Cardiac fibroblast (primary cell): ENCODE measurements at places on chromosomes 12 and 14.
A peak's percentile ranks its signal among the peaks of the same experiment; 100 is the strongest.

GRCh38 chr12:41286426-41286825, 98.3 kb downstream of the PDZRN4 start:
- no peak for DNase-seq

DNA sequence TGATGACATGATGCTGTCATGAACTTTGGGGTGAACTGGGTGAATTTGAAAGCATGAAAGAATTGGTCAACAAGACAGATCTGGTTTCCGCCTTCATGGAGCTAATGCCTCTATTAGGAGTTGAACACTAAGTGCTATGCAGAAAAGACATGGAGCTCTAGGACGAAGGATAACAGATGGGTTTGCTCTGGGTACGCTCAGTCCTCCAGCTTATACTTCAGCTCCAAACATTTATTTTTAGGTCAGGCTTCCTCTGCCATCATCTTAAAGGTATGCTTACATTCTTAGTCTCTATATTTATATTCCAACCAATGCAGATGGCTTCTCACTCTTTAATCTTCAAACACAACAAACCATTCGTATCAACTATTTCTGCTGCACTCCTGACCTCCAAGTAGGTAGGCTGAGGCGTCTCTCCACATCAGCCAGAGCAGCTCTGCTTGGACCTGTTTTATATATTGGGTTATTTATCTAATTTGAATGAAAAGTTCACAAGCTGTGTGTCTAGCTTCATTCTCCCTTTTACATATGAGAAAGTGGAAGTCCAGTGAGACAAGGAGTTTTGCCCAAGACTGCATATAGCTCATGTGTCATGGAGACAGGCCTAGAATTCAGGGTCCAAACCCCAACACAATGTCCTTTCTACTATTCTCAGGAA, 226.3 kb downstream of the SPTSSA start:
- no peak for DNase-seq

DNA sequence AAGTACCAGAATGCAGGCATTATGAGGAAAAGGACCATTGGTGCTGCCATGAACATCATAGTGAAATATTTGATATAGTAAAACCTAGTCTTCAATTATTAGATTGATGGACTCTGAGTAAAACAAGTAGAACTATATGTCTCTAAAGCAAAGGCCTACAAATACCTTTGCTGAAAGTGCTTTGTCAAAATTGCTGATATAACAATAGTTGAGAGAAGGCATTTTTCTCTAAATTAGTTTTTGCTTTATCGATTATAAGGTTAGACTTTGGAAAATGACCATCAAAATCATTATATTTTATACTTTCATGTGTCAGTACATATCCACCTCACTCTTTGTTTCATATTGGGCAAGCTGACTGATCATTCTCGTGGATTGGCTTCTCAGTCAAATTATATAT, 836.0 kb upstream of the FBXO33 start:
- no peak for DNase-seq

GRCh38 chr12:62210422-62210821, 49.8 kb upstream of the USP15 start:
- peak; percentile 64 for DNase-seq

DNA sequence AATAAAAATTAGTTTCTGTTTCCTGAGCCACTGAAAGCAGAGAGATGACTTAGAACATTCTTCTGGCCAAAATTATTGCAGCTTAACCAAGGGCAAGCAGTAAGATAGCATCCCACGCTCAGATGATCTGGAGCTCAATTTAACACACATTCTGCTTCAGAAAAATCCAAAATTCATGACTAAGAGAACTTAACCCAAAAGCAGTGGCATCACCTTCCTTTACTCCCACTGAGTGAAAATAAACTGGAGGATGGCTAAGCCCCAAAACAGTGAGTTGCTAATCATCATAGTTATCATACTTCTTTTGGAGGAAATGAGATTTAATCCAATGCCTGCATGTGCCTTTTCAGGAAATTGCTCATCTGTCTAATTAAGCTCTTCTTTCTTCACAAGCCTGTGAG, 195.4 kb downstream of the DUSP6 start:
- DNase-seq, result peak; percentile 66

- no peak for DNase-seq
These were observed 16.7 kb downstream of the FNTB start for GRCh38 chr14:65003394-65003793.

- peak; percentile 76 for DNase-seq
These were observed 6.9 kb downstream of the VEZT start for GRCh38 chr12:95224202-95225170.

DNA sequence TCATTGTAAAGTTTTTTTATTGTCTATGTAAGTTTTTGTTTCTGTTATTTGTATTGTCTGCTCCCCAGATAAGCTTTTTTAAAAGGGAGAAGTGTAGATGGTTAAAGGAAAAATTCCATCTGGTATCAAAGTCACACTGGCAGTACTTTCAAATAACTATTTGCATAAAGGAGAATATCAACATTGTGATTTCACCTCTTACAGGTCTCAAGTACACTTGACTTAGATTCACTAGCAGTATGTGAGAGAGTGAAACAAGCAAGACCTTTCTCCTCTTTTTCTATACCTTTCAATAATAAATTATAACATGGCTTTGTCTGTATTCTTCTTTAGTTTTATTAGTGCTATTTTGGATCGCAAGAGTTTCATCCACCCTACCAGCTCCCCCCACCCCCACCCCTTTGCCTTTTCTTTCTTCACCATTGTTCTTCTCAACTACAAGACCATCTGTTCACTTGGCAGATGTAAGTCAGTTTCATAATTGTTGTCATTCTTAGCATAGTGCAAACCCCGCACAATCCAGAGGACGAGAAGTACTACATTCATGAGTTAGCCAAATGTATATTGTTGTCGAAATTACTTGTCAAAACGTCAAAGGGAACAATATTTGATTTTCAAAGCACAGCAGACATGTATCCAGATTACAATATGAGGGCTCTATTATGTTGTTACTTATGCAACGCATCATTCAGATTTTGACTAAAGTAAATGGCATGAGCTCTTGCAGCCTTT, 602.7 kb upstream of the FLRT2 start:
- peak; percentile 2 for DNase-seq

- DNase-seq, result no peak
These were observed 10.8 kb upstream of the GTF2A1 start for GRCh38 chr14:81231540-81231939.

DNA sequence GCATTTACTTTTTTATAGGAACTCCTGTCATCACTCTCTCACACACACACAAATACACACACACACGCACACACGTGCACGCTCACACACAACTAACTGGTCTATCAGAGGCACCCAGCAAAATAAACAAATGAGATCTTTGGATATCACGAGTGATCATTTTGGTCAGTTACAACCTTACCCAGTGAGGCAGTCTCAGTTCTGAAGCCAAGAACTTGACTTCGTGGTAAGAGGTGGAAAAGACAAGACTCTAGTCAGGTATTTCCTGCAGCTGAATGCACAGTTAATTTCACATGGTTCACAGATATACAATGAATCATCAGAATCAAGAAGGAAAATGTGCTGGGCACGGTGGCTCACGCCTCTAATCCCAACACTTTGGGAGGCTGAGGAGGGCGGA, 39.4 kb downstream of the ATF7 start:
- no peak for DNase-seq

GRCh38 chr14:95128140-95128539, 29.2 kb downstream of the DICER1 start:
- no peak for DNase-seq

DNA sequence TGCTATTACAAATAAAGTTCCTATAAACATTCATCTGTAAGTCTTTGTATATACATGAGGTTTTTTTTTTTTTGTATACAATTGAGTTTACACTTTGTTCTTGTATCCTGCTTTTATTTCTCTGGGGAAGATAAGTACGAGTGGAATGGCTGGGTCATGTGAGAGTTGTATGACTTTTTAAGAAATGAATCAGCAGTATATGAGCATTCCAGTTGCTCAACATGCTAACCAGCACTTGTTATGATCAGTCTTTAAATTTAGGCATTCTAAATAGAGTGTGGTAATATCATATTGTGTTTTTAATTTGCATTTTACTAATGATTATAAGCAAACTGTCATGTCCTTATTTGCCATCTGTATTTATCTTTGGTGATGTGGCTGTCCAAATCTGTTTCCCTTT, 44.7 kb upstream of the AMIGO2 start:
- peak; percentile 51 for DNase-seq

DNA sequence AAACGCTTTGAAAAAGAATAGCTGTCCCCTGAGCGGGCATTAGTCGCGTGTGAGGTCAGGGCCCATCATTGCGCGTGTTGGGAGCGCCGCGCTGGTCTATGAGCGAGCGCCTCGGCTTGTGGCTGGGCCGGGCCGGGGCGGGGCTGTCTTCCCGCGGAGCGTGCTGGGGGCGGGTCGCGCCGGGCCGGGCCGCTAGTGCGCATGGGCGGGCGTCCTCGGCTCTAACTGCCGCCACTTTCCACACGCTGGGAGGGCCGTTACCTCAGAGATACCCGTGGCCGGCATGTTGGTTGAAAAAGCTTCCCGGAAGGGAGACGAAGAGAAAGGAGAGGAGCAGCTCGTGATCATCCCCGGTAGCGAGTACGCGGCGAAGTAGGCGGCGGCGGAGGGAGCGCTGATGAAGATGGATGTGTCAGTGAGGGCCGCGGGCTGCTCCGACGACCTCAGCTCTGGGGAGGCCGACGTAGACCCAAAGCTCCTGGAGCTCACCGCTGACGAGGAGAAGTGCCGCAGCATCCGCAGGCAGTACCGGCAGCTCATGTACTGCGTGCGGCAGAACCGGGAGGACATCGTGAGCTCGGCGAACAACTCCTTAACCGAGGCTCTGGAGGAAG, at the start of gene EID3:
TSS of gene EID3 (plus strand) at position 202 of the 614 bp plus-strand sequence. CDS start at position 398, 196 bp downstream.
- DNase-seq, result peak; percentile 86

DNA sequence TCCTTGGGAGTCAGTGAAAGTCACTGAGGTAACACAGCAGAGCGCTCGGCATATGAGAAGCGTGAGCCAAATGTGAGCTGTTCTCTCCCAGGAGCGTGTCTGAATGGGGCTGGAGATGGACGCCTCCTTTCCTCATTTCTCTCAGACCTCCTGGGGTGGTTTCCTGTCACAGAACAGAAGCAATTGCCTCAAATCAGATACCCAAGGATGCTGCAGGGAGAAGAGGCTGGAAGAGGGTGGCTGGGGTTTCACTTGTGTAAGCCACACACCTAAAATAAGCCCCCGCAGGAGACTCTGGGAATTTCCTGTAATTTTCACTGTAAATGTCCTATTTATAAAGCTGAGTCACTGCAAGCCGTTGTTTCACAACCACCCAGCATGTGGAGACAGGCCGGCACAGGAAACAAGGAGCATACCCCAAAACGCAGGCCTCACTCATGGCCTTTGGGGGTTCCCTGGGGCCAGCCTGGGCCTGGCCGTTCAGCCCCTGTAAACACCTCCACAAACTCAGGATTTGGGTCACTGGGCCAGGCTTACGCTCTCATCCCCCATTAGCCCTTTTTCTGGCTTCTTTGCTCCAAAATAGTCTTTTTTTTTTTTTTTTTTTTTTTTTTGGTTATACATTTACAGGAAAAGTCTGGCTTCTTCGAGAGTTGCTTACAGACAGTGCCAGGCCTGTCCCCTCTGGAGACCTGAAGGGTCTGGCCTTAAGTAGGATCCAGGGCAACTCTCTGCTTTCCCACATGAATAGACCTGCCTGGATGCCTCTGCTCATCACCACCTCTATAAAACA, 55.3 kb downstream of the VCPKMT start:
- DNase-seq, result peak; percentile 97

DNA sequence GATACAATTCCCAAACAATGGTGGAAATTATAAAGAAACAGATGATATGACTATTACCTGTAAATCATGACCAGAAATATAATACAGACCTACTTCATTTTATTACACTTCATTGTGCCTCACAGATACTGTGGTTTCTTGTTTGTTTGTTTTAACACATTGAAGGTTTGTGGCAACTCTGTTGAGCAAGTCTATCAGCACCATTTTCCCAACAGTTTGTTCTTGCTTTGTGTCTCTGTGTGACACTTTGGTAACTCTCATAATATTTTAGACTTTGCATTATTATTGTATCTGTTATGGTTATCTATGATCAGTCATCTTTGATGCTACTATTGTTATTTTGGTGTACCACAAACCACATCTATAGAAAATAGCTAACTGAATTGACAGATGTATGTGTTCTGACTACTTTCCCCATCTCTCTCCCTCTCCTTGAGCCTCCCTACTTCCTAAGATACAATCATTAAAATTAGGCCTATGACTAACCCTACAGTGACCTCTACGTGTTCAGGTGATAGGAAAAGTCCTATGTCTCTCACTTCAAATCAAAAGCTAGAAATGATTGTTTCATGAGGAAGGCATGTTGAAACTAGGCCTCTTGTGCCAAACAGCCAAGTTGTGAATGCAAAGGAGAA, 49.1 kb downstream of the FBXO33 start:
- DNase-seq, result no peak

GRCh38 chr14:105260959-105261358, 12.6 kb downstream of the BTBD6 start:
- no peak for DNase-seq

GRCh38 chr12:122107261-122107660, 28.7 kb downstream of the MLXIP start:
- no peak for DNase-seq

GRCh38 chr12:130878193-130879185, 6.6 kb downstream of the RAN start:
- no peak for DNase-seq

GRCh38 chr12:23941780-23942179, 7.7 kb downstream of the SOX5 start:
- no peak for DNase-seq

DNA sequence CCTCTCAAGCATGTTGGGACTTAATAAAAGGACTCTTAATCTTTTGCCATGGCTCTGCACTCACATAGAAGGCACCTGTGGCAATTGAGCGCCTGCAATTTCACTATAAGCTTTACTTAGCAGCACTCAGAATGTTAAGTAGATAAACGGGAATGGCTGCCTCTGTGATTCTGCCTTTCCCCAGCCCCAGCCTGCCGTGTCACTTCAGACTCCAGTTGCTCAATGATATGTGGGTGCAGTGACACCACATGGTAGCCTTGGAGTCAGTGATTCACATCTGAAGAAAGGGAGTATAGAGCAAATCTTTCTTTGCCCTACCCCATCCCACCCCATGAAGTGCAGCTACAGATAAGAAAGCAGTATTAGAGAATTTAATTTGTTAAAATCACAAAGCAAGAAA, 96.1 kb downstream of the ZFC3H1 start:
- no peak for DNase-seq

DNA sequence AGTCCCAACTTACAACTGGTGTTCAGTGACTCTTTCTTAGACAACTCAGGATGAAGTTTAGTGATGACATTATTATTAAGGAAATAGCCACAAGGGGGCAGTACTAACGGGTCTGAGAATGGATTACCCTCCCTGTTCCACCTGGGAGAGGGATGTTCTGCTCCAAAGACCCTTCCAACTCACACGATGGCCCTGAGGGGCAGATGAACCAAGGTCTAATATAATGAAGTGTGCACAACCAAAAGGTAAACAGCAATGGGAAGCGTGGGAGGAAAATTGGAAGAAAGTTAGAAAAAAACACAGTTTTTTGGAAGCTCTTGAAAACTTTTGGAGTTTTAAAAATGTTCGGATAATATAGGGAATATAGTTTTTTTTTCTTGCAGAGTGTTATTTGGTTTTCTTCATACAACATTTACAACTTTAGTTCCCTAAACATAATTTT, 24.0 kb downstream of the FGF6 start:
- peak; percentile 50 for DNase-seq
